ENCODE measurements at places on chromosomes 3 and 15.

GRCh38 chr3:23602971-23603370, 202.8 kb upstream of the UBE2E1 start:
- no peak for DNase-seq

GRCh38 chr3:167941234-167941995, 154.3 kb downstream of the GOLIM4 start:
- DNase-seq: peak; percentile 82

GRCh38 chr3:150079029-150079739, 108.5 kb upstream of the PFN2 start:
- DNase-seq: peak; percentile 95

DNA sequence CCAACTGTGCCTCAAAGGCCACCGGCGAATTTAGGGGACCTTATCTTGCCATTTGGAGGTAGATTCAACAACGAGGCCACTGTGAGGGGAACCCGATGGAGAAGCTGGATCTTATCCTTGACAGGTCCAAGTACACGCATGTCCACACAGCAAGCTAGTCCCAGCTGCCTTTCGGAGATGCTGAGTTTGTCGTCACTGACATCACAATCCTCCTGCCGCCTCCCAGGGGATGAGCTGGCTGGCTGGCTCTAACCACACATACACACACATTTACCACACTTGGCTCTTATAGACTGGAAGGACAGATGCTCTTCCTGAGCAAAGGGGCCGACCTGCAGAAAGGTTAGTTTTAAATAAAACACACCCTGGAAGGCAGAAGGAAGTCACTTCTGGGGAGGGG, 176.3 kb downstream of the STT3B start:
- DNase-seq: no peak

DNA sequence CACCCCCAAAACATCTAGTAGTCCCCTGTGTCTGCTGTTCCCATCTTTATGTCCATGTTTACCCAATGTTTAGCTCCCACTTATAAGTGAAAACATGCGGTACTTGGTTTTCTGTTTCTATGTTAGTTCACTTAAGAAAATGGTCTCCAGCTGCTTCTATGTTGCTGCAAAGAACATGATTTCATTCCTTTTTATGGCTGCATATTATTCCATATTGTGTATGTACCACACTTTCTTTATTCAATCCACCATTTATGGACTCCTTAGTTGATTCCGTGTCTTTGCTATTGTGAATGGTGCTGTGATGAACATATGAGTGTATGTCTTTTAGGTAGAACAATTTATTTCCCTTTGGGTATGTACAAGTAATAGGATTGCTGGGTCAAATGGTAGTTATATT, 51.2 kb downstream of the GRK7 start:
- DNase-seq: no peak

DNA sequence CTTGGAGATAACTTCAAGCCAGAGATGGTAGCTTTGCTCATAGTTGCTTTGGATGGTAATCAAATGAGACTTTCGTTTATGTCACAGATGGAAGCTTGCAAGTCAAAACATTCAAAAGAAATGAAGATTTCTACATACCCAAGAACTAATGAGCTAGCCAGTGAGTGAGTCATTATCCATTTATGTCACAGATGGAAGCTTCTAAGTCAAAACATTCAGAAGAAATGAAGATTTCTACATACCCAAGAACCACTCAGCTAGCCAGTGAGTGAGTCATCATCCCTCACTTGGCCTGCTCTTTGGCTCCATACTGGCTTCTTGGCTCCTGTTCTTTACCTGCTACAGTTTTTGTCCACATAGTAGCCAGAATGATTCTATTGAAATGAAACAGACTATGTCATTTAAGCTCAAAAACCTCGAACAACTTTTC, 559.8 kb upstream of the CBLB start:
- peak; percentile 99 for DNase-seq

DNA sequence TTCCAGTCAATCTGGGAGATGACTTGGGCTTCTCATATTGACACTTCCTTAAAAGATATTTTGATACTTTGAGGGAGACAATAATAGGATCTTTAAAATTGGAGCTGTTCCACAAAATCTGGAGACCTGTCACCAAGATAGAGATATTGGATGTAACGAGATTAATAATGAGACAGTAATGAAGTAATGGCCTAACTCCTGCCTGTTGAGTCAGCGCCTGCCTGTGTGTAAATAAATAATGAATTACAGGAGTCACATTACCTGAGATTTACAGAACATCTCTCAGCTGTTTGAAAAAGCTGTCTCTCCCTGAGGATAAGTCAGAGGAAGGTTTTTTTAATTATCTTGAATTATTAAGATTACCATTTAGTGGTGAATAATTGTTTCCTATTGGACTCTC, 43.8 kb upstream of the MITF start:
- DNase-seq: no peak

- DNase-seq: peak; percentile 10
These were observed 80.5 kb upstream of the OSBPL11 start for GRCh38 chr3:125675791-125676190.

DNA sequence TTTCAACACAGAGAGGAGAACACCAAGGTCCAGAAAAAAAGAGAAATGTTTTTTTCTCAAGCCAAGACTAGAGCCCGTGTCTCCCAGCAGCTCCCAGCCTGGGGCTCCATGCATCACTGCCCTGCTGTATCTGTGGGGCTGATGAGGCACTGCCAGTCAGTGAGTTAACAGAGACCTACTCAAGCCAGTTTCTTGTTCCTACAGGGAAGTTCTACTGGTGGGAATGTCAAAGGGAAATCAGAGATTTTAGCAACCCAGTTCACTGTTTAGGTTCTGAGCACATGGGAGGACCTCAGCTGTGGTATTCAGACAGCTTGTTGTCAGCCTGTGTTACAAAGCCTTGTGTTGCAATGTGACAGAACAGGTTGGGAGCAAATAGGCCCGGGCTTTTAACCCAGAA, 234.3 kb downstream of the TLE3 start:
- no peak for DNase-seq
